ENCODE measurements at places on chromosomes 4 and X. TPM values are rescaled to one million over a fixed set of nuclear protein-coding genes. Genes with fewer than 3 reads are reported as not detected.

CYTL1 gene
- 82.4 TPM for total RNA-seq

SPIN4 gene
- total RNA-seq, result 7.4 TPM

NUDT11 gene
- 12.8 TPM for total RNA-seq

GRCh38 chr4:79181190-79181589 is 144.7 kb downstream of the NAA11 start:
- DNase-seq, result no peak

- DNase-seq, result no peak
These were observed 12.5 kb upstream of the MSX1 start for GRCh38 chr4:4847011-4847410.

GRCh38 chr4:184644553-184645307 is 4.5 kb downstream of the CASP3 start:
- DNase-seq, result no peak

GRCh38 chr4:147854154-147854553 is 122.3 kb downstream of the ARHGAP10 start:
- no peak for DNase-seq
